Activated CD4-positive, alpha-beta T cell treated with anti-CD3 and anti-CD28 coated beads for 48 hours (primary cell): ENCODE measurements at places on chromosomes 6 and 20.

DNA sequence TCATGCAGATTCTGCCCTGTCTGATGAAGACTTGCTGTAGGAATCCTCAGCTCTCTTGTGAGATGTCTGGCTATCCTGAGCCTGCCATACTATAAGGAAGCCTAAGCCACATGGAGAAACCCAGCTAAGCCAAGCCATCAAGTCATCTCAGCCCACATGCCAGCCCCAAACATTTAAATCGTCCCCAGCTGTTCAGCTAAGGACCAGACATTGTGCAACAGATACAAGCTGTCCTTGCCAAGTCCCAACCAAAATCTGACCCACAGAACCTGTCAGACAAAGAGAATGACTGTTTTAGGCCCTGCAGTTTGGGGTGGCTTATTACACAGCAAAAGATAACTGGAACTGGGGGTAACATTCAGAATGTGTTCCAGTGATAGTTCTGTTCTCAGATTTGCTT is 36.8 kb upstream of the FOXC1 start:
- no peak for DNase-seq

- no peak for DNase-seq
These were observed 74.4 kb upstream of the TBC1D7 start for GRCh38 chr6:13402711-13403110.

DNA sequence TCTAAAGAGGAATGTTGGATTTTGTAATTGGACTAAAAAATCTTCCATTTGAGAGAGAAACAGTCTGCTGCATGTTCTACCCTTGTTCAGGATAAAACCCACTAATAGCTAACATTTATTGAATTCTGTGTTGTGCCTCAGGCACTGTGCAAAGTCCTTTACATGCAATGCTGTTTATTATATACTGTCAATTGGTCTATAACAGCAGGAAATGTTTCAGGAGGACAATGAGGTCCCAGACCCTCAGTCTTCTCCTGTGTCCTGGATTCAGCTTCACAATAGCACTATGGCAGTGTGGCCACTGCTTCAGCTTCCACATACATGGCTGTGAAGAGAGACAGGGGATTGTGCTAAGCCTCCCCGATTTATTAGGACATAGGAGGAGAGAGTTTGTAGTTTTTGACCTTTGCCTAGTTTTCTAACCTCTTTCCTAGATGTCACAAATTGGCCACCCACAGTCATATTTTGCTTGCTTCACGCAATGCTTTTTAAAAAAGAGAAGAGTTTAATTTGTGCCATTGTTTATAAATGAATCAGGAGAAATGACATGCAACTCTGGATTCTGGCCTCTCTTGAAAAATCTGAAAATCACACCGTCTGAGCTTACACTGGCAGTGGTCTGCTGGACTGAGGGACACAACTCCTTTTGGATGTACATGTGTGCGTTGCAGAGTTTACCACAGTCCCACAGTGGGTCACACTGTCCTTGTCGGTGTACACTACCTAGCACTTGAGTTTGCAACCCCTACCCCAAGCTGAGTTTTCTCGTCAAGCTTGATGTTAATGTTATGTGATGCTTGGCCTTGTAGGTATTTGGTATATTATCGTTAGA is 11.3 kb downstream of the PTPN1 start:
- DNase-seq: no peak

DNA sequence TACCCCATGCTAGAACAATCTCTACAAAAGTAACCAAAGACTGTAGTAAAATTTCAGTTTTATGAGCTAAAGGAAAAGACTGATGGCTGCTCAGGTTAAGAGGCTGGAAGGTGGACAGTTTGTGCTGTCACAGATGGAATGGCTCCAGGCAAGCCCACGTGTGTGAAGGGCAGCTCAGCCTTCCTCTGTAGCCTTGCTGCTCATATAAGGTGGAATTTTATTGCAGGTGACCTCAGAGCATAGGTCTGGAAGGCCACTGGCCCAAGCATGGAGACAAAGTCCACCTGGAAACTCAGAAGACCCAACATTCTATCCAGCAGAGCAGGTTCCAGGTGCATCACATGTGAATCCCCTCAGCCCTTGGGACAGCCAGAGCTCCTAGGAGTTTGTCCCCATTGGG is 53.6 kb downstream of the KAT14 start:
- DNase-seq: no peak

- DNase-seq: peak; percentile 88
These were observed at the start of gene SHLD1 for GRCh38 chr20:5749952-5750779. Gene SHLD1, plus strand, starts transcription at chr20:5750401. Its CDS starts 22,465 bp downstream, at chr20:5772866.

- no peak for DNase-seq
These were observed 25.2 kb downstream of the KIF25 start for GRCh38 chr6:168022488-168023321.

DNA sequence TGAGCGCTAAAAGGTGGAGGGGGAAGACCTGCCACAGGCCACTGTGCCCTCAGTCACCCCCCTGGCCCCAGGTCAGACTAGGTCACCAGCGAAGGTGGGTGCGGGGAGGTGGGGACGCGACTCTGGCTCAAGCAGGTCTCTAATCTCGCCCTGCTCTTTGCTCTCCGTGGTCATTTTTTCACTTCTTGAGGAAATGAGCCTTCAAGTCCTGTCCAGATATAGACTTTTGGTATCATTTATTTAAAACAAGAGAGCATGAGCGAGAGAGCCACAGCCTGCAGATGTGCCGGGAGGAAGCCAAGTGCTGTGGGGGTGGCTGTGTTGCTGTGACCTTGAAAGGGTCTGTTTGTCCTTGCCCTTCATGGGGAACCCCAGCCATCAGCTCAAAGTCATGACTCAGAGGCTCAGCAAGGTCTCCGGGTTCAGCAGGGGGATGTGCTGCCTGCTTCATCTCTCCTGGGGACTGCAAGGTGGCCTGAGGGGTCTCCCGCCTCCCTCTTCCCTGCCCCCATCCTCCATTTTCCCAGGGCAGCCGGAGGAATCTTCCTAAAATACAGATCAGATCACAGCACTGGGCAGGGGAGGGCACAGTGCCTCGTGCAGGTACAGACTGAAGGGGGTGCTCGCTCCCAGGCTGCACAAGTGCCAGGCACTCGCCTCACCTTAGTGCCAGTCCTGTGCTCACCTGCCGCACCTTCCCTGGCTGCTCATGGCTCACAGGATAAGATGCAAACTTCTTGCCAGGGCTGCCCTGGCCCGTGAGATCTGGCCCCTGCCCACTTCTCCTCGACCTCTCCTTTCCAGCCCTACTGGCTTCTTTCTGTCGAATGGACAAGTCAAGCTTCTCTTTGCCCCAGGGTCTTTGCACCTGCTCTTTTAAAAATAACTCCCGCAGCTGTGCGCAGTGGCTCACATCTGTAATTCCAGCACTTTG is 26.5 kb downstream of the SULF2 start:
- DNase-seq: no peak

- peak; percentile 75 for DNase-seq
These were observed 74.5 kb upstream of the ZNF184 start for GRCh38 chr6:27547157-27548075.

- DNase-seq: no peak
These were observed 11.0 kb downstream of the TREML2 start for GRCh38 chr6:41189967-41190366.

DNA sequence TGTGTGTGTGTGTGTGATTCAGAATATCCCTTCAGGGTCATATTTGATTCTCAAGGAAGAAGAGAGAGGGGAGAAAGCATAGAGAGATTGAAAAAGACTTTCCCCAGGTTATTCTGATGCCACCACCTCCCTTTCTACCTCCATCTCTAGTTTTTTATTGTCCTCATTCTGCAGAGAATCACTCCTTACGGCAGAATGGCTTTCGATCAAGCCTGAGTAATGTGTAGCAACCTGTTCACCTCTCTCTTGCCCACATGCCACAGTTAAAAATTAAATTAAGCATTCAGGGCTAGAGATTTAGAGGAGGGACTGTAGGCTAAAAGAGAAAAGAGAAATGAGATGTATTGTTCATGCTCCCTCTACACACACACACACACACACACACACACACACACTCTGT is 18.1 kb downstream of the KLHL32 start:
- DNase-seq: no peak

GRCh38 chr6:147154454-147154853 is 49.8 kb upstream of the STXBP5 start:
- no peak for DNase-seq

- no peak for DNase-seq
These were observed 41.9 kb upstream of the NOL4L start for GRCh38 chr20:32626859-32627636.

DNA sequence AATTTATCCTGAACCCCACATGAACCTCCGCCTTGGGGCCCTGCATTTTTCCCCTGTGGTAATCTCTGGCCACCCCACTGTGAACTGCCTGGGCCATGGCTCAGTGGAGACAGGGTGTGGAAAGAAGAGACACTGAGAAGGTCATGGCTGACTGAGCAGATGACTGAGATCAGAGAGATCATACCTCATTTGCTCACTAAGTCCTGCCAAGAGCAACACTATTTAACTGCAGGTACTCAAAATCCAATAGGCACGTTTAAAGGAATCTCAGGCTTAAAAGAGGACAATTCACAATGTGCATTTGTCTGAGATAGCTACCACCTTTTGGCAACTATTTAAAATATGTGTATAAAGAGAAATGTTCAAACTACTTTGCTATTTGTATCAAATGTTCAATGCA is 305.0 kb downstream of the GMDS start:
- no peak for DNase-seq

GRCh38 chr6:116564311-116564710 is 7.0 kb upstream of the RWDD1 start:
- DNase-seq: no peak

- no peak for DNase-seq
These were observed at the start of gene WFDC10B for GRCh38 chr20:45704969-45705637. Gene WFDC10B, minus strand, starts transcription at chr20:45705019. Its CDS starts 19,027 bp downstream, at chr20:45685992.

- peak; percentile 13 for DNase-seq
These were observed 29.3 kb upstream of the TBC1D7 start for GRCh38 chr6:13357551-13358075.

- no peak for DNase-seq
These were observed 82.2 kb upstream of the NAA20 start for GRCh38 chr20:19934792-19935491.

DNA sequence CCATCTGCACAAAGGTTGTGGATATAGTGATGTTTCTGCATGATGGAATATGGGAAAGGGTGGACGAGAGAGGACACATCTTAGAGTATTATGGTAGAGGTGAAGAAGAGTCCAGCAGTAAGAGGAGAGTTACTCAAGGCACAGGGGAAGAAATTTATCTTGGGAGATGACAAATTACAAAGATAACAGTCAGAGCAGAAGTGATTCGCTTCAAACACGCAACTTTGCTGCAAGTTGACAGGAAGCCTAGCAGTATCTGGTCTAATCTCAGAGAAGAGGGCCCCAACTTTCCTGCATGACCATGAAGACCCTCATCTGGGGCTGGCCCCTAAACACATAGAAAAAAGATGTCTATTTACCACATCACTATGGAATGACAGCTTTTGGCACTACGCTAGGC is 1.2 kb upstream of the CALHM6 start:
- DNase-seq: no peak

DNA sequence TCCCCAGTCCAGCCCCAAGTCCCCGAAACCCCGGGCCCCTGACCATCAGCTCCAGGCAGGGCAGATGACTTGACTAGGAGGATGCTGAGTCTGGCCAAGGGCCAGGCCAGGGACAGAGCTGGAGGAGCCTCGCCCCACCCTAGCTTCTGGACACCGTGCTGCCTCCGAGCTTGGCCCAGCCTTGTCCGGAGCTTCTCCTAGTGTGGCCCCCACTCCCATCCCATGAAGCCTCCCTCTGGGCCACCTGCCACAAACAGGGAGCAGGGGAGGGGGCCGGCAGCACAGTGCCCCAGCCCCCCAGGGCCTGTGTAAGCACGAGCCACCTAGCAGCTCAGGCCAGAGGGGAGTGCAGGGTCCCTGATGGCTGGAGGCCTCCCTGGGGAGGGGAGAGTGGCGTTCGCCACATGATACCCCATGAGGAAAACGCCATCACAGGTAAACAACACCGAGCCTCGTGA is 5.3 kb downstream of the EEF1A2 start:
- no peak for DNase-seq

DNA sequence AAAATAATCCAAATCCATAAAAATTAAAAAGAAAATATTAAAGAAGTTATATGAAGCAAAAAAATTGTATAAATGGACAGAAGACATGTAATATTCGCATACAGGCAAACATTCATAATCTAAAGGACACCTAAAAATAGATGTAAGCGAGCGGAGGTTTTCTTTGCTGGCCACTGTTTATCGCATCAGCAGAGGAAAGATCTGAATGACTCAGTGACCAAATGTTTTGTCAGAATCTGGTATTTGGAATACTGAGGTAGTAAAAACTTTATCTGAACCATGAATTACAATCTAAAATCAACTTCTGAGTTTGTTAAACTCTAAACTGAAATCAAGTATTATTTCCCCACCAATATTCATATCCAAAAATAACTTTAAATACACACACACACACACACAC is 7.8 kb downstream of the TSPYL4 start:
- no peak for DNase-seq

DNA sequence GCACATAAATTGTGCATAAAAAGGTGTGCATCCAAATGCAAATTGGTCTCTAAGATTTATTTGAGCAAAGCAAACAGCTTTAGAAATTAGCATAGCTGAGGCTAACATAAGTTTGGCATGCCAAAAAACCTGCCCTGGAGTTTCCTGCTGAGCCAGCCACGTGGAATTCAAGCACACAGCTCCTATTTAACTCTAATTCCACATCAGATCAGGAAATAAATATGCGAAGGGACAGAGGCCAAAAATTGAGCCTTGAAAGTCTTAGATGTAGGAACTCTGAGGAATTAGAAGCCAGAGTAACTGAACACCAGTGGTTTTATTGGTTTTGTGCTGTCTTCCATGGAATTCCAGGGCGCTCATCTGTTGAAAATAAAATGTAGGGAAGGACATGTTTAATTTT is 19.6 kb downstream of the SOBP start:
- no peak for DNase-seq

- no peak for DNase-seq
These were observed 42.7 kb downstream of the MGME1 start for GRCh38 chr20:18011482-18011881.

GRCh38 chr6:146111881-146112450 is 83.1 kb downstream of the GRM1 start:
- no peak for DNase-seq

- DNase-seq: no peak
These were observed 140.5 kb downstream of the CCDC170 start for GRCh38 chr6:151634336-151634720.

DNA sequence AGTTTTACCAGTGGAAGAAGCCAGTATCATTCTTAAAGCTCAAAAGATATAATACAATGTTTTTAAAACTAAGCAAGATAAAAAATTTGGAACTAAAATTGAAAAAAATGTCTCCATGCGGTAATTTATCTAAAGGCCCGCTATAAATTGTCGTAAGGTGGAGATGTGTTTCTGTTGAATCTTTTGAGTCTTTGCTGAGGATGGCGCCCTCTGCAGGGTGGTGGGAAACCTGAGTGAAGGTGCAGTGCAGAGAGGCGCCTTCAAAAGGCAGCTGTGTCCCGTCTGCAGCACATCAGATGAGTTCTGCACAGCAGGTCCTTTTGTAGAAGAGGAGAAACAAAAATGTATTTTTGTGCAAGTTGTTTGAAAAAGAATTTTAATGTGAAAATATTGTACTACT is 29.4 kb upstream of the KIF25 start:
- peak; percentile 58 for DNase-seq

GRCh38 chr20:9235518-9235917 is 166.6 kb downstream of the PLCB4 start:
- DNase-seq: no peak
